ENCODE measurements at places on chromosomes 12 and 14. TPM values are rescaled to one million over a fixed set of nuclear protein-coding genes. Genes with fewer than 3 reads are reported as not detected.

DNA sequence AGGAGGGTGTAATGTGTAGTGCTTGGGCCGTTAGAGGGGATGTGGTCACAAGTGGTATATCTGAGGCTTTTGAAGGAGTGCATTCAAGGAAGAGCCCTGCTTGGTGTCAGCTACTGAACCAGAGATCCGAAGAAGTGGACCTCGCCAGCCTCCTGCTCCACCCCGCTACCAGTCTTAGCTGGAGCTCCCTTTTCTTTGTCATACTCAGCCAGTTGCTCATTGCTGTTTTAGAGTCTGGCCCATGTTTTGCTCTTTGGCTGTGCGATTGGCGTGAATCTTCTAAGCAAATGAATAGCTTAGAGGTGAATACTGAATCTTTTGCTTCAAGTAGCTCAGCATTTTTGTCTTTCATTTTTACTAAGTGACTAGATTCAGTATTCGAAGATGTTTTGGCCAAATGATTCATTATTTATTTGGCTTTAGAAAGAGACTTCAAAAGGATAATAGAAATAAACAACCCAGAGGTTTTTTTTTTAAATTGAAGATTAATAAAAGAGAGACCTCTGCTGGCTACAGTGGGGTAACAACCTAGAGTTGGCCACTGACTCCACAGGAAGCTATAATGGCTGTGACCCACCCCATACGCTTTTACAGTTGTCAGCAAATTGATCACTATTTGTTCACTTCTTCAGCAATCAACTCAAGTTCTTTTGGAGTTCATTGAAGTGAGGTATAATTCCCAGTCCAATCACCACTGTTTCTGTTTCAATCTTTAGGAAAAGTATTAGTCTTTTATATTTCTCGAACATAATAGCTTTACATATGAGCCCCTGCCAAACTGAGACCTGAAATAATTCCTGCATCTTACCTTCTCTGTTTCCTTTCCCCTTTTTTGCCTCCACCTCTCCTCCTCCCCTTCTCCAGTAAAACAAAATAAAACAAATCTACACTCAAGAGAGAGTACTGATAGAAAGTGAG lies 19.9 kb downstream of the CDKN1B start:
- no peak for DNase-seq

- DNase-seq = no peak
Observed at GRCh38 chr14:96693252-96693820, 103.8 kb upstream of the VRK1 start.

GRCh38 chr14:102840115-102840514 lies 62.9 kb downstream of the TRAF3 start:
- no peak for DNase-seq

The GNB3 gene
- 2.3 TPM for total RNA-seq

GRCh38 chr12:124352839-124353238 lies 57.9 kb downstream of the RFLNA start:
- no peak for DNase-seq

The LUM gene
- total RNA-seq = 0.73 TPM

GRCh38 chr14:86505808-86506207 lies 975.9 kb downstream of the FLRT2 start:
- DNase-seq = no peak

- DNase-seq = no peak
Observed at GRCh38 chr14:56724013-56724412, 86.3 kb downstream of the OTX2 start.

The STON2 gene
- 3.4 TPM for total RNA-seq

The TBX3 gene
- total RNA-seq = 6.8 TPM

GRCh38 chr12:117552971-117553370 lies 191.5 kb upstream of the NOS1 start:
- no peak for DNase-seq

DNA sequence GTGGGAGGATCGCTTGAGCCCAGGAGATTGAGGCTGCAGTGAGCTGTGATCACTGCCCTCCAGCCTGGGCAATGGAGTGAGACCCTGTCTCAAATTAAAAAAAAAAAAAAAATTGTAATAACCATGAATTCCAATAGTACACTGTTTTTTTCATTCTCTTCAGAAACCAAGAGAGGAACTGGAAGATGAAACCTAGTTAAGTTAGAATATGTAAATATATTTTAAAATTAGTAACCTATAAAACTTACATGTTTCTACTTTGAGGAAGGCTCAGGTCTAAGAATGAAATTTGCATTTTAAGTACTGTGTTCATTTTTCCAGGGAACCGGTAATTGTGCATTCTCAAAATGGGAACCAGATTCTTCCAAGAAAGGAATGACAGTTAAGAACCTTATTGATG lies 18.8 kb downstream of the KNTC1 start:
- DNase-seq = no peak

Data from glomerular endothelial cell (primary cell).